ENCODE measurements at places on chromosomes 11 and 22.

GRCh38 chr11:109772892-109773291, 320.3 kb upstream of the ZC3H12C start:
- DNase-seq = no peak

GRCh38 chr11:56457076-56457475, 16.1 kb downstream of the OR5M3 start:
- no peak for DNase-seq

DNA sequence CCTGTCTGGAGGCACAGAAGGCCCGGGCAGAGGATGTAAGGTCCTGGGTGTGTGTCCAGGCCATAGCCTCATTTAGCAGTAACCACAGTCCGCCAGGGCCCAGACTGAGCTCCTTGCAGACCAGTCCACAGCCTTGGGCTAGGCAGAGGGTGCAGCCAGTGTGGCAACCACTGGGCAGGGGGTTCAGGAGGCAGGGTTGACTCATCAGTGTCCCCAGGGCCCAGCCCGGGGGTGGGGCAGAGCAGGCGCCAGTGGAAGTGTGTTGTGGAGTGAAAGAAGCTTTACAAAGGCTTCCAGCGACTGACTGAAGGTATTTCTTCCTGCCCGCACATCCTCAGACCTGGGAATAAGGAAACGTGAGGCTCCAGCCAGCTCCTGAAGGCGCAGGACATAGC, 27.7 kb upstream of the WNT11 start:
- DNase-seq = peak; percentile 37

- no peak for DNase-seq
Measured at GRCh38 chr11:58927393-58928106, 11.7 kb upstream of the GLYATL1 start.

- no peak for DNase-seq
Measured at GRCh38 chr11:133408402-133408801, 123.9 kb downstream of the OPCML start.

GRCh38 chr11:77215106-77215505, 86.4 kb downstream of the GDPD4 start:
- DNase-seq = no peak
